ENCODE measurements at places on chromosomes 6 and 20.

GRCh38 chr20:51500311-51500710 is 42.2 kb downstream of the NFATC2 start:
- DNase-seq: no peak

DNA sequence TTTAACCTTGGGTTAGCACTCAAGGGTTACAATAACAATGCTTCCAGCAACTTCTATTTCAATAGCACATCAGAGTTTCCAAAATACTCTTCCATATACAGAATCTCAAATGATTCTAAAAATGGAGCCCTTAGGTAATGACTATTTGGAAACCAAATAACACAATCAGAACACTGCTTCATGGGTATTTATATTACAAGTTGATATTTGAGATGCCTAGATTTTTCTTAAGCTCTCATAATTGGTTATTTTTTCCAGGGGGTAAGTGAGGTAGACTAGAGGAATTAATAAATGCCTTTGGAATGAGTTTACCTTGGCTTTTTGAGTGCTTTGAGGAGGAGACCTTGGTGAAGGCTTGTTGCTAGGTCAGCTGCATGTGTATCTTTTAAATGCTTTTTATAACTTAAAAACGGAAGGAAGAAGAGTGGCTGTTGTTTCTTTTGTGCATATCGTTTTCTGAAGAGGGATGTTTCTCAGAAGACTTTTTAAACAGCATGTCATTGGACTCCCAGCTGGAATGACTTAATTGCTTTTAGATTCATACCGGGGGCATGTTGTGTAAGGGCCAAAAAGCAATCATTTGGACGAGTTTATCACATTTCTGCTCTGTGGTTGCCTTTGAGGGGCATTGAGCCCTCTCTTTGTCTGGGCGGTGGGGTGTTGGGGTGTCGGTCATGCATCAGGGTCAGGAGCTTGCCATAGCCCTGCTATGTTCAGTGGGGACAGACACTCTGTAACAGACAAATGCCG is 186.0 kb downstream of the DTNBP1 start:
- peak; percentile 40 for DNase-seq

DNA sequence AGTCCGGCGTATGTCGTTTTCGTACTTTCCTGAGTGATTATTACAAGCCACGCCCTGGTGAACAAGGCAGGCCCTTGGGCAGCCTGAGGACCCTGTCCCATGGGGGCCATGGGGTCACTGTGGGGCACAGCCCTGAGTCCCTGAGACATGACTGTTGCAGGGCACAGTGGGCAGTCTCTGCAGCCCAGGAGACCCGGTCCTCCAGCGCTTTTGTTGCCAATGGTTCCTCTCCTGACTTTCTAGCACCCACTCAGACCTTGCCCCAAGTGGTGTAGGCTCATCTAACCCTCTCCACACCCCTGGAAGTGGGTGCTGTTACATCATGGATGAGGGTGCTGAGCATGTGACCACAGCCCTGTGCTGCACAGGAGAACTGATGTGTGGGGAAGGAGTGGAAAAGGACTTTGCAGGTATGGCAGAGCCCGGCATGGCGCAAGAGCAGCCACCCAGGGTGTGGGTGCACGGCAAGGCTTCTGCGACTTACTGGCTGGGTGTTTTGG is 319.5 kb downstream of the TAF4 start:
- no peak for DNase-seq

DNA sequence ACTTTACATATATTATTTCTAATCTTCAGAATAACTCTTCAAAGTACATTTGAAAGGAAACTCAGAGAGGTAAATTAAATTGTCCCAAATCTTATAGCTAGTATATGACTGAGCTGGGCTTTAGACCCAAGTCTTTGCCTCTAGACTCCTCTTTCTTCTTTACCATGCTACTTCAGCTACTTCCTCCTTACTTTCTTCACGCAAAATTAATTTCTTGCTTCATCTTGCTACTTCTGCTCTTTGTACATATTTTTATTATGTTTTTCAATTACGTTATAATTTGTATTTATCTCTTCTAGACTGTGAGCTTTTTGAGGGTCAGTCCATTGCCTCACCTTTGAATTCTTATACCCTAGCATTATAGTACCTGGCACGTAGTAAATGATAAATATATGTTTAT is 5.3 kb downstream of the TMEM170B start:
- DNase-seq: no peak

DNA sequence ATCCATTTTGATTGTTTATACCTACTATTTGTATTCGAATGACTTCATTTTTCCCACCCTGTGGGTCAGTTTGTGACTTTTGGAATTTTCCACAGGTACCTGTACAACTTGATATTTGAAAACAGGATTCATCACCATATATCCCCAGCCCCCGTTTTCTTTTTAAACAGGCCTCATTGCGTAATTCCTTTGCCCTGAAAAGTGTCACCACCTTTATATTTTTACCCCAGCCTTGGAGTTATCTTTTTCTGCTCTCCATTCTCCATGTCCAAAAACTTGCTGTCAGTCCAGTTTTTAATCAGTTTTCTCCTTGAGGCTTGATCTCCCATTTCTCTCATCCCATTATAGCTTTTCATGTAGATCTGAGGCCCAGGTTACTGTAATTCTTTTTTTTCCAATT is 16.6 kb downstream of the ZKSCAN8 start:
- DNase-seq: no peak

GRCh38 chr20:38290829-38291814 is 12.8 kb upstream of the BPI start:
- DNase-seq: peak; percentile 97

DNA sequence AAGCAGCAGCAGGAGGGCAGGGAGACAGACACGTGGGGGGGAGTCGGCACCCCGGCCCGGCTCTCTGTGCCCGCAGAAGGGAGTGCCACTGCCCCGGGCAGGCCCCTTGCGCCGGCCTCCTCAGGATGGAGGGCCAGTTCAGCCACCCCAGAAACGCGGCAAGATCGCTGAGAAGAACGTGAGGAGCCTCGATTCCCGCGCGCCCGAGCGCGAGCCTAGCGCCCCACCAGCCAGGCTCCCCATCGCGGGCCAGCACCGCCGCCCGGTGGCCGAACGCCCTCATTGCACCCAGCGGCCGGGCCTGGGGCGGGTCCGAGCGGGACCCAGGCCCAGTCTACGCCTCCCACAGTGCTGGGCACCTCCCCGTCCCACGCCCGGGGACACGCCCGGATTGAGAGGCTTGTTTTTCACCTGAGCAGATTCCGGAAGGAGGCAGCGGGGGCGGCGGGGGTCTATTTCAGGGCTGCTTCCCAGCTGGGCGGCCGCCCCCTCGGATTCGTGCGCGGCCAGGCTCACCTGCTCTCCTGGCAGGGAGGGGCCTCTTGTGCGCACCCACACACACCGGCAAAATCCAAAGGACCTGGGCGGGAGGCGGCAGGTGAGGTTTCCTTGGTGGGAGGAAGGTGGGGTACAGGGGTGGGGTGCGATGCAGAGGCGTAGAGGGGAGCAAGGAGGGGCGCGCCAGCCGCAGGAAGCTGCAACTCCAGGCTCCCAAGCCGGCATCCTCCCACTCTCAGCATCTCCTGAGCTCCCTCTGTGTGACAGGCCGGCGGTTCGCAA is 9.0 kb upstream of the GRM4 start:
- DNase-seq: peak; percentile 40

DNA sequence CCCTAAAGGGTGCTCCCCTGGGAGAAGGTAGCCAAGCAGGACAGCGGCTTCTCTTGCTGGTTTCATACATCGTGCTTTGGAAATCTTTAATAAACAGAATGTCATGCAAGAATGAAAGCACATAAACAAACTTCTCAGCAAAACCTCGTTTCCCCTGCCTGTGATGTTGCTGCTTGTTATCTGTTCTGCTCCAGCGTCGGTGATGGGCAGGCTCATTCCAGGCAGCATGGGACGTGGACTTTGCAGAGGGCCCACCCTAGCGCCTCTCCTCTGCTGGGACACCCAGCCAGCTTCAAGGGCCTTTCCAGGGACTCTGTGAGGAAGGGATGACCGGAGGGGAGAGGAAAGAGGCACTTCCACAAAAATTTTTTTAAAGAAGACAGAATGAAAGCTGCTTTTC is 197.7 kb downstream of the QKI start:
- DNase-seq: no peak

- no peak for DNase-seq
Observed at GRCh38 chr6:52190409-52190808, 4.2 kb downstream of the IL17A start.

DNA sequence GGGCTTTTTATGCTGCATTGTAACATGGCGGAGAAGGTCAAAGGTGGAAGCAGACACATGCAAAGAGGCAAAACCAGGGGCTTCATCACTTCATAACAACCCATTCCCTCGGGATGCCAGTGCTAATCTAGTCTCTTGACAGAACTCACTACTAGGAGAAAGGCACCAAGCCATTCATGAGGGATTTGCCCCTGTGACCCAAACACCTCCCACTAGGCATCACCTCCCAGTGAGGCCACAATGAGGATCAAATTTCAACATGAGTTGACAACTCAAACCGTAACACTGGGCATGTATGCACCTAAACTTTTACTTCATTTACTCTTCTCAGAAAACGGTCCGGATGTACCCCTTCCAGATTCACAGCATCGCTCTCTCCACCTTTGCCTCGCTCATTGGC is 61.9 kb downstream of the CDS2 start:
- DNase-seq: no peak

- peak; percentile 14 for DNase-seq
Observed at GRCh38 chr6:153130515-153131036, 506 bp downstream of the RGS17 start.

- no peak for DNase-seq
Observed at GRCh38 chr6:19289457-19289856, 547.7 kb upstream of the ID4 start.

GRCh38 chr6:128903715-128904114 is 20.8 kb downstream of the LAMA2 start:
- DNase-seq: no peak

DNA sequence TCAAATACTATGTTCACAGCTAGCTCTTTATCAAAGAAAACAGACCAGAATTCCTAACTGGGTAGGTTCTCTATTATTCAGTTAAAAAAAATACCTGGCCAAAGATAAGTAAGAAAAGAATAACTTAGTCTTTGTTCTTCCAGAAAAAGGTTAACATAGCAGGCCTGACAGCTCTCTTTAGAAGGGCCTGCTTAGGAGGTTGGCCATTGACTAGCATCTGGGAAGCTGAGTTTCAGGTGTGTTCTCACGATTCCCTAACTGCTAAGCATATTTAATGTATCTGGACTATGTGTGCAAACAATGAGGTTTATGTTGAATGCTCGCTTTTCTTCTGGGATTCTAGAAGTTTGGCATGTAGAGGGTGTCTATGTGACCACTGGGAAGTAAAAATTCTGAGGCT is 618.9 kb downstream of the HACE1 start:
- DNase-seq: no peak

DNA sequence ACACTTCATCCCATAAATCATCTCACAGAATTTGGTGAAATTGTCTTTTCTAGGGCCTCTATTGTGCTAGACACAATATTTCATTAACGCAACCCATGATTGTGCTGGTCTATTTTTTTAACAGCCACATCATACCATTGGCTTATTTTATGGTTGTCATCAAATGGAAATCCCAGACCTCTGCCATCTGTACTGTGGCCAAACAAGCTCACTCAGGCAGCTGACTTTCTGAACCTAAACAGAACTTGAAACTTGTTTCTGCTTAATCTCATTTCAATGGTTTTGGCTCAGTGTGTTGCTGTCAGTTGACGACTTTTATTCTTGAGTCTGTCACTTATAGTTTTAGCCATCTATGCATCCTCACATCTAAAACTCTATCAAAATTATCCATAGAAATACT is 111.8 kb downstream of the HAO1 start:
- DNase-seq: no peak

- no peak for DNase-seq
Observed at GRCh38 chr6:24458941-24459340, 30.4 kb downstream of the GPLD1 start.

DNA sequence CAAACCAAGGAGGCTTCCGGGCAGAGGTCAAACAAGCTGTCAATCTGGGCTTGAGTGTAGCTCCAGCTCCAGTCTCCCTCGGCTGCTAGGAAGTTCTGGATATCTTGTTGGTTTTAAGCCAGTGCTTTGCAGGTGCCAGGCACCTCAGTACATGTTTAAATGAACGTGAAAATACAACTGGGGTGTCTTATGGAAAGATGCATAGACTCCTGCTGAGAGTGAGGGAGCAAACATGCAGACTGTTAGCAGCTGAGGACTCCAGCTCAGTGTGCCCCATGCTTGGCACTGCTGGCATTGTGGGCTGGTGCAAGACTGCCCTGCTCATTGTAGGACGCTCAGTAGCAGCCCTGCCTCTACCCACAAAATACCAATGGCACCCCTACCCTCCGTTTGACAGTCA is 28.5 kb downstream of the ERMARD start:
- no peak for DNase-seq

GRCh38 chr6:32969685-32970412 is 1.5 kb downstream of the BRD2 start:
- peak; percentile 92 for DNase-seq

GRCh38 chr20:18613553-18613952 is 25.7 kb downstream of the DTD1 start:
- no peak for DNase-seq
